ENCODE measurements at places on chromosomes 2 and 18.

DNA sequence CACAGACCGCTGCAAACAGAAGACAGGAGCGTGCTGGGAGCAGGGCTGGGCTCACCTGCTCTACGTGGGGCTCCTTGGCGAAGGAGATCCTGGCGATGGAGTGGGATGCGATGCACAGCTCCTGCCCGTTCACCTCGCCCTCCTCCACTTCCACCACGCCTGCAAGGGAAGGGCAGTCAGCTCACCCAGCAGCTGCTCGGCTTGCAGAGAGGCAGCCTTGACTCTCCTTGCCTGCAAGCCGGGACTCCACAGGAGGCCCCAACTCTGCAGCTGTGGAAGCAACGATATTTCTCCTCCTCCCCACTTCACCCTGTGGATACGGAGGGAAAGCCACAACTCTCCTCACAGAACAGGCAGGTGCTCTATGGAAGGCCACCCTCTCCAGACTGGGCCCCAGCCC, 35.1 kb downstream of the THAP4 start:
- DNase-seq: no peak

- no peak for DNase-seq
These were observed at the start of gene KCNG3 for GRCh38 chr2:42493468-42494354. TSS of gene KCNG3 (minus strand) at chr2:42493982. CDS start at chr2:42493501, 481 bp downstream.

GRCh38 chr18:54206447-54206846, 18.0 kb downstream of the MBD2 start:
- DNase-seq: no peak

DNA sequence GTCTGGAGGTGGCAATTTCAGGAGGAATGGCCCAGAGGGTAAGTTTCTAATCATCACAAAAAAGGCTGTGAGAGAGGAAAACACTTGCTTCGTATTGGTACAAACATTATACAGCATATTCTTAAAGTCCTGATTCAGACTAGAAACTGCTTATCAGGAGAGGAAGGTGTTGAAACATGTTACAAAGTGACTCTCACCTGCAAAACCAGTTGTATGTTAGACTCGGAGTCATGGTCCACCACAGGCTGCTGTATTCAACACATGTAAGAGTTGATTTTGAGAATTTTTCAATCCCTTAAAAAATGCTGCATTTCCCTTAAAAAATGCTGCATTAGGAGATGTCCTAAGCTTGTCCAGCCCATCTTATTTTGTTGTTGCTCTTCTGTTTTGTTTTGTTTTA, 61.5 kb downstream of the MBP start:
- DNase-seq: no peak

- DNase-seq: no peak
These were observed 44.6 kb downstream of the ITGB1BP1 start for GRCh38 chr2:9378433-9379390.

DNA sequence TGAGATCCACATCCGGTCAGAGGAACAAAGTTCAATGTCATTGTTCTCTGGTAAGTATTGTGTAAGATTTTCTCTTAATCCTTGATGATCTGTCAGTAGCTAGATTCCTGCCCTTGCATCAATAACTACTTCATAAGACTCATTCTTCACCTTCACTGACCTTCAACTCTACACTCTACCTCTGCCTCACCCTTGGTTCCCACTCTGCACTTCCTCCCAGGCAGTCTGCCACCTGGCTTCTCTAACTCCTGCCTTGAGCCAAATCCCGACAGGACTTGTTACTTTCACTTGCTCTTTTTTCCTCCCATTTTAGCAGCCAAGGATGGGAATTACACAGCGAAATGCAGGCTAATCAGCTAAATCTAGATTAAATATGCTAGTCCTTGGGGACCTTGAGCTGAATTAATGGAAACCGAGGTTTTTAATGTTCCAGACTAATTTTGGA, 190.7 kb downstream of the DLGAP1 start:
- no peak for DNase-seq

DNA sequence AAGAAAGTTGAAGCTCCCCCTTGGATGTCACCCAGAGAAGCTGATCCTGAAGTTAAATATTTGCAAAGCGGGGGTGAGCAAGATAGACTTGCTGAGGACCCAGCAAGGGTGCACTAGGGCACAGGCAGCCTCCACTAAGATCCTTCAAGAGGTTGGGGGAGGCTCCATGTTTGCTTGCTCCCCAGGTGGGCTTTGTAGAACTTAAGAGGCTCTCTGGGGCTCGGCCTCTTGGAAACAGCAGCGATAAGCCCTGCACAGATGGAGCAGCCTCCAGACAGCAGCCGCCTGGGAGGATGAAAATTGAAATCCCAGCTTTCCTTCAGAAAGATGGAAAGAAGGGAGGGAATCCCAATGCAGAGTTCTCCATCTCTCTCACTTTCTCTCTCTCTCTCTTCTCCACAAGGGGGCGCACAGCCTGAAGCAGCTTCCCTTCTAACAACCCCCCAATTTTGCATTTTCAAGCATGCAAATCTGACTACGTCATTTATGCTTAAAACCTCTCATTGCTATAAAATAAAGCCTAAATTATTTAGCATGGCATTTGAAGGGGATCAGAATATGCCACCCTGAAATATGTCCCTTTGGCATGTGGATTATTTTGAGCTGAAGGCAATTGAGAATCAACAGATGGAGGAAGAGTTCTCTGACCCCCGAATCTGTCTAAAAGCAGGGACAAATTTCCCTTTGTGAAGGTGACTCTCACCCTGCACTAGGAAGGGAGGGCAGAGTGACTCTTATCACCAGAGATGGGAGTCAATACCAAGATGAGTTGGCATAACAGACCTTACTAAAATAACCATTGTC, 185.7 kb upstream of the KLHL29 start:
- DNase-seq: no peak

DNA sequence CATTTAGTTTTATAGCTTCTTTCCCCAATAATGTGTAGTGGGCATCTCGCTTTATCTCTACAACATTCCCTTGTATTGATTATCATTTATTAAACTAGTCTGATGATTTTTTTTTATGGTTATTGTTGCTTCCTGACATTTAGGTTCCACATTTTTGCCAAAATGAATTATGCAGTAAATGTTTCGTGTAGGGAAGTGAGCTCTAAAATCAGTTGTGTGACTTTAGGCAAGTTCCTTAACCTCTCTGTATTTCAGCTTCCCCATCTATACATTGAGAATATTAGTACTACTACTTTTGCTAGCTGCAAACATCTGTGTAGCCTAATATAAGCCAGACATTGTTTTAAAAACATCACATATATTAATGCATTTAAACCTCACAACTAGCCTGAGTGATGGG, 22.9 kb downstream of the SOCS6 start:
- no peak for DNase-seq

GRCh38 chr2:110866045-110866444, 133.7 kb downstream of the ACOXL start:
- no peak for DNase-seq

DNA sequence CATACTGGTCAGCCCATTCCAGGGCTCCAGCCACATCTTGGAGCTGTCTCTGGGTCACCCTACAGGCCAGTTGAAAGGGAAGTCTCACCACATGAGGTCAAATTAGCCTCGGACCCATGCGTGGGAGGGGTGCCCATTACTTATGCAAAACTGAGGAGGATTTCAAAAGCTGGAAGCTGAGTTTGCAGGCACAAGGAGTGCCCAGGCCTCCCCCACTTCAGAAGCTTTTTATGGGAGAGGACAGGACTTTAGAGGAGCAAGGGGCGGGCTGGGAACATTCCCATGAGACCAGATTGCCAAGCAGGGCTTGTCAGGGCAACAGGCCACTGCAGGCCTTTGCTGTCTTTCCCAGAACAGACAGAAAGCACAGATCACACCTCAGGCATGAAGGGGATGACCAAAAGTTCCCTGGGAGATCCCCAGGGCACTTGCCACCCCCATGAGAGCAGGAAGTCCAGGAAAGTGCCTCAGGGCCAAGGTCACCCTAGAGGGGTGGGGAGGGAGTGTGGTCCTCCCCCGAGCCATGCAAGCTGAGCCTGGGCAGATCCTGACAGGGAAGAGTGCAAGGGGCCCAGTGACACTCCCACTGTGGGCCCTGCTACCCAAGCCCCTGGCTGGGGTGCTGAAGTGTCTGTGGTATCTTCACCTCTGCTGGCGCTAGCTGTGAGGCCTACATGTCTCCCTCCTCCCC, 267.7 kb downstream of the BCL11A start:
- DNase-seq: no peak

DNA sequence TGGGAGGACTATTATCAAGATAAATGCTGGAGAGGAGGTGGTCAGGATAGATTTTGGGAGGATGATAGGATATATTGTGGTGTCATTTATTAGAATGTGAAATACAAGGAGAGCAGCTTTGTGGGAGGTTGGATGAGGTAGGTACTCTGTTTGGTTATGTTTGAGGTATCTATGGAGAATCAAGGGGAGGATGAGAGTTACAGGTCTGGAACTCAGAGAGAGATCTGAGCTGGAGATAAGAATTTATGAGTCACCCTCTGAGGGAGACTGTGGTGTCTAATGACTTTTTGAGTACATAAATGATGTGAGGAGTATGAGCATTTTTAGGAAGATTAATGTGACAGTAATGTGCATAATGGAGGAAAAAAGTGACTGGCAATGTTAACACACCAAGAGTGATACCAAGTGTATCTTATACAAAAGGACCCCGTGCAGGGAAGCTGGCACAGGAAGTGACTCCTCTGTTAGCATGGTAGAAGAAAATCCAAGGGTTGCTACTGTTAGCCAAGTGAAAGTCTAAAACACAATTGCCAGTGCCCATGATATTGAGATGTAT, 48.2 kb downstream of the CRIM1 start:
- peak; percentile 25 for DNase-seq

DNA sequence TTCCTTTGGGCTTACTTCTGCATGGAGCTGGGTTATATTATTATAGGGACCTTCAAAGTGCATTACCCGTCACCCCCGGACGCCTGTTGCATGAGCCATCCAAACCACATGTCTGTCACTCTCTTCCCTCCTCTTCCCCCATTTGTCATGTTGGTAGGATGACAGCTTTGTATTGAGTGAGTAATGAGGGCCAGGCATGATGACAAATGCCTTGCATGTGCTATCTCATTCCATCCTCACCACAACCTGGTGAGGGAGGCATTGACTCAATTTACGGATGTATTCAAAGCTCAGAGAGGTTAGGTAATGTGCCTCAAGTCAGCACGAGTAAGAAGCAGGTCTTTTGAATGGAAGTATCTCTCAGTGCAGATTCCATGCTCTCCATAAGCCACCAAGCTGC, 510.5 kb upstream of the TNP1 start:
- DNase-seq: peak; percentile 45

GRCh38 chr2:232890896-232891601, 21.0 kb downstream of the SNORC start:
- DNase-seq: no peak

GRCh38 chr2:191298306-191298705, 53.1 kb downstream of the MYO1B start:
- no peak for DNase-seq

DNA sequence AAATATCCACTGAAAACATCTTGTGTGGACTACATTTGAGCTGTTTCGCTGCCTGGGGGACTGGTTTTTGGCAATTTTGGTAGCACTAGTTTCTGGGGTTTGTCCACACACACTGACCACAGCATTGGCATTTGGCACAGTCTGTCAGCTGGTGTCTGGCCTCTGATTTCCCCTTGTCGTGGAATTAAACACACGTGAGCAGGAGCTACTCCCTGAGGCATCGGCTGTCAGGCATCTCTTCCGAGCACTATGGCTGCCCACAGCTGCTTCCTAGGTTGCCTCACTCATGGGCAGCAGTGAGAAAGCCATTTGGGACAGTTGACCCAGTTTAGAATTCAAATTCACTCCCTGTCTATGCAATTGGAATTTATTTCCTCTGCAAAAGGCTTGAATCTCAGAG, 46.8 kb upstream of the FZD5 start:
- no peak for DNase-seq

DNA sequence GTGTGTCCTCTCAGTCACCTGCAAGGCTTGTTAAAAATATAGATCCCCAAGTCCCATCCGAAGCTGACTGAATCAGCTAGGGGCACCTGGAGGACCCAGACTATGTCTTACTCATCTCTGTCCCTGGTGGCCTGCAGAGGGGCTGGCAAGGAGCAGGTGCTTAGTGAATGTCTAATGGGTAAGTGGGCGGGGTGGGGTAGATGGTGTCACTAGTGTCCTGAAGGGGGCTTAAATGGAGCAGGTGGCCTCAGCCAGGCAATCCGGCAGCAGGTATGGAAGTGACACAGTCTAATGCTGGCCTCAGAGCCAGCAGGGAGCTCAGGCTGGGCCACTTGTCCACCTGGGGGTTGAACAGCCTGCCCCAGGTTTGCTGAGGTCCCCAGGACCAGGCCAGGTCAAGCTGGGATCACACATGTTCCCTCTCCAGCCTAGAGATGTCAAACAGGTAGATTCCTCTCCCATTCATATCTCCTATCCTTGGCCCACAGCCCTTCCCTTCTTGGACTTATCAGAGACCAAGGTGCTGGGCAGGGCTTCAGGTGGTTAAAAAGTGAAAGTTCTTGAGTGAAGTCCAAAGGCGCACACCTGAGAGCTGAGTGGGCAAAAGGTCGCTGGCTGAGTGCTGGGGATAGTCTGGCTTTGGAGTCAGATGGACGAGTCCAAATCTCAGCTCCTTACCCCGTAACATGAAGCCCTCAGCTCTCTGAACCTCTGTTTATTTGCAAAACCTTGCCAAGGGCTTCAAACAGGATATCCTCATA, 1.7 kb downstream of the STEAP3 start:
- no peak for DNase-seq

DNA sequence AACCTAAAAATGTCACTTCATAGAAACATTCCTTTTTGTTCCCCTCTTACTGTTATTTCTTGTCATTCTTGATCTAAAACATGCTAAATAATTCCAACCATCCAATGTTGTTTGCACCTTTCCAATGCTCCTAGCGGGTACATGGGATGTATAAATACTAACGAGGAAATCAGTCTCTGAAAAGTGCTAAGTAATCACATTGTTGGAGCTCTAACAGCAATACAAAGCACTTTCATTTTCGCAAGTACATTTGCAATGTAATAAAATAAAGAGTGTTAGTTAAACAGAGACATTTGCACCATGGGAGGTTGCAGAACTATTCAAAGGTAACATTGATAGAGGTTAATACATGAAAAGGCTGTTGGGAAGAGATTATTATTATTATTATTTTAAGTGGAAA, 286.2 kb upstream of the ACVR2A start:
- DNase-seq: no peak

Data from AG09309 (cell line).